Endodermal cell (in vitro differentiated cells): ENCODE measurements at places on chromosomes 12 and 14. TPM values are rescaled to one million over a fixed set of nuclear protein-coding genes. Genes with fewer than 3 reads are reported as not detected.

The MYH6 gene
- not detected in 3 replicates for total RNA-seq

The CCDC177 gene
- 4.6 to 6.2 TPM (median 5.8 TPM) in 3 replicates for total RNA-seq

The SENP1 gene
- total RNA-seq: 26.1 and 30.6 TPM in 2 replicates

The ARHGDIB gene
- 0.50 to 0.66 TPM in 2 of 3 replicates, not detected in the other for total RNA-seq

The NOVA1 gene
- 22.7 to 29.5 TPM (median 25.5 TPM) in 3 replicates for total RNA-seq

The PIWIL1 gene
- total RNA-seq: not detected in 3 replicates

The CARMIL3 gene
- 4.0 and 4.4 TPM in 2 replicates for total RNA-seq

The NAV3 gene
- total RNA-seq: 0.20 to 0.86 TPM (median 0.38 TPM) in 3 replicates

DNA sequence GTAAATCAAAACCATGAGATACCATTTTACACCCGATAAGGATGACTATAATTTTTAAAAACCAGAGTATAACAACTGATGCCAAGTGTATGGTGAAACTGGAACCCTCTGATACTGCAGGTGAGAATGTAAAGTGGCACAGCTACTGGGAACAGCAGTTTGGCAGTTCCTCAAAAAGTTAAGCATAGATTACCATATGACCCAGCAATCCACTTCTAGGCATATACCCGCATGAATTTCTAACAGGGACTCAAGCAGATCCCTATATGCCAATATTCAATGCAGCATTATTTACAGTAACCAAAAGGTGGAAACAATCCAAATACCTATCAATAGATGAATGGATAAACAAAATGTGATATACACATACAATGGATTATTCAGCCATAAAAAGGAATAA, 57.4 kb downstream of the BAZ1A start:
- H3K4me3 ChIP-seq: no peak overlapping the region
- DNase-seq: no peak
- H3K36me3 ChIP-seq: peaks cover 41% of the 10 kb centered on the region
- no peak overlapping the region for H3K27ac ChIP-seq
- H3K4me1 ChIP-seq: no peaks in the 10 kb centered on the region

DNA sequence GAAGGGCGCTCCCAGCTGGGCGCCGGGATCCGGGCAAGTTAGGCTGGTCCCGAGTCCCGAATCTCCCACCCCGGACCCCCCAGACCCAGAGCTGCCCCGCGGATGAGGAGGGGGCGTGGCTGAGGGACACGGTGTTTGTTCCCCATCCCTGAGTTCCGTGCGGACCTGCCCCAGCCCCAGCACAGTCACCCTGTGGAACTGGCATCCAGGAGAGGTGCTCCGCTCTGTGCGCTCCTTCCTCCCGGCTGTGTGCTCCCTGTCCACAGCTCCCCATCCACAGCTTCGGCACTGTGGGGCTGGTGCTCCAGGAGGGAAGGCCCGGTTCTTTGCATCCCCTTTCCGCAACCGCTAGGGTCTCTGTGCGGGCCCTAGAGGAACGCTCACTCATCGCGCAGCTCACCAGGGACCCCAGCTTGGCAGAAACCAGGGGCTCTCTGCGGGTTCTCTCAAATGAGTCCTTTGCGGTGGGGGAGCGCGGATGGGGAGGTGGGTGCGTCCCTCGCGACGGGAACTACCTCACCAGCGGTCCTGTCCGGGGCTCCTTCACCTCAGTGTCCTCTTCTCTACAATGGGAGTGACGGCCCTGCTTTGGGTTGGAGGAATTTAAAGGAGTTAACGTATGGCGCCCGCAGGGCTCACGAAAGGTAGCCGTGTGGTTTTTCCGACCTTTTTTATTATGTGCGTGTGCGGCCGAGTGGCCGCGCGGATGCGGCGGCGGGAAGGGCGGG, 845 bp downstream of the TMEM132C start:
- H3K4me3 ChIP-seq: peak overlapping the region; percentile 58
- no peak overlapping the region for H3K27ac ChIP-seq
- DNase-seq: peak; percentile 80
- no peaks in the 10 kb centered on the region for H3K36me3 ChIP-seq

DNA sequence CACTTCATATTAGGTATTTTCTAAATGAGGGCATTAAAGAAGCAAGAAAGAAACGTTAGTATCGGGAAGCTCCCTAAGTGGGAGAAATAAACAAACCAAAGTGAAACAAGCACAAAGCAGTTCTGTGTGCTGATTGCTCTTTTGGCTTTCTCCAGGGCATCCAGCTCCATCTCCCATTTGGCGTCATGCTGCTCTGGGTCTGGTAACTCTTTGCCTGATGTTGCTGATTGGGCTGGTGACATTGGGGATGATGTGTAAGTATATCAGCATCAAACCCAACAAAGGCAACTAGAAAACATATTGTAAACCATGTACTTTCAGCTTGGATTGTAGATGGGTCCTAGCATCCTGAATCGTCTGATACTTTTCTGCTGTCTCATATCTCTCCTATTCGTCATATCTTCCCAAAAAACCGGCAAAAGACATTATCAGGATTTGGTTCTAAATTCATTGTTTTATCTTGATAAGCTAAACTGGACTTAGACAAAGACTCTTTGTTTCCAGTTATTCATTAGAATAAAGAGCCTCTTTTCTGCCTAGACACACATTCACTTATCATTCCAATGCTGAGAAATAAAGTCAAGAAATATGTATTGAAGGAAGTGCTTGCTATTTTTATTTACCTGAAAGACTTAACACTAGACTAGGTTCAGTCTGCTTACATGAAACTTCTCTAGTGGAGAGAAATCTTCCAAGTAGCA, 2.4 kb downstream of the CLEC12B start:
- H3K27ac ChIP-seq: no peak overlapping the region
- H3K4me3 ChIP-seq: no peak overlapping the region
- H3K27me3 ChIP-seq: no peaks in the 10 kb centered on the region
- H3K36me3 ChIP-seq: no peaks in the 10 kb centered on the region
- H3K4me1 ChIP-seq: no peaks in the 10 kb centered on the region
- no peak for DNase-seq

DNA sequence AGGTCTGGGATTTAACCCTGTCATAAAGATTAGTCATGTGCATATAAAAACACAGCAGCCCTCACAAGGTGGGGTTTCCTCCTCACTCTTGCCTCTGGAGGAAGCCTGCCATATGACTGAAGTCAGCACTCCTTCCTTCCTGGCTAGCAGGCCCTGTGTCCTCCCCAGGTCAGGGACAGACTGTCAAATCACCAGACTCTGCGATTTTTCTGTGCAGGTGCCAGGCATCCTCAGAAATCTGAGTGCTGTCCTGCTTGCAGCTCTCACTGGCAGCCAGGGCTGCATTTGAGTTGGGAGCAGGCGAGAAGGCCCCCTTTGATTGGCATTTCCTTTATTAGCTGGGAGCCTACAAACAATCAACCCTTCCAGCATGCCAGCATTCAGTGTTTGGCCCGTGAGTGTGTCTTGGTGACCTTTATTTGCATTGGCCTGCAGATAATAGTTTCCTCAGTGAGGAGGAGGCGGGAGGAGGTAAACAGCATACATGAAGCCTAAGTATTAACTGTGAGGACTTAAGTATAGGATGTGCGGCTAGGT, 183.8 kb upstream of the ARHGAP5 start:
- H3K27ac ChIP-seq: peak overlapping the region; percentile 80
- H3K4me3 ChIP-seq: no peak overlapping the region
- H3K4me1 ChIP-seq: peaks cover 13% of the 10 kb centered on the region
- DNase-seq: peak; percentile 57
- H3K27me3 ChIP-seq: no peaks in the 10 kb centered on the region
- H3K36me3 ChIP-seq: no peaks in the 10 kb centered on the region

DNA sequence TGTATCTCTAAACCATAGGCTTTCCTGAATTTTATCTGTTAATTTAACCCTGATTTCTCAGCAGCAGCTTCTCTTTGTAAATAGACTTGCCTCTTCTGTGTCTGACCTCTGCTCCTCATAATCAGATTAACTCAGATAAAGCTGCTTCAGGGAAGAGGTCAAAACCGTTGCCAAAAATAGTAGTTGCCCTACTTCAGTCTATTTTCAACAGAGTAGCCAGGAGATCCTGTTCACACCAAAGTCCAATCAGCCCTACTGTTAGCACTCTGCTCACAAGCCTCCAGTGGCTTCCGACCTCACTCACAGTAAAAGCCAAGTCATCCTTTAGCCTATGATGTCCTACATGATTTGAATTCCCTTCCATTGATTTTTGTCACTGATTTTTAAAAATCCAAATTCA, 258.4 kb downstream of the PPFIA2 start:
- H3K4me1 ChIP-seq: no peaks in the 10 kb centered on the region
- H3K4me3 ChIP-seq: no peak overlapping the region

DNA sequence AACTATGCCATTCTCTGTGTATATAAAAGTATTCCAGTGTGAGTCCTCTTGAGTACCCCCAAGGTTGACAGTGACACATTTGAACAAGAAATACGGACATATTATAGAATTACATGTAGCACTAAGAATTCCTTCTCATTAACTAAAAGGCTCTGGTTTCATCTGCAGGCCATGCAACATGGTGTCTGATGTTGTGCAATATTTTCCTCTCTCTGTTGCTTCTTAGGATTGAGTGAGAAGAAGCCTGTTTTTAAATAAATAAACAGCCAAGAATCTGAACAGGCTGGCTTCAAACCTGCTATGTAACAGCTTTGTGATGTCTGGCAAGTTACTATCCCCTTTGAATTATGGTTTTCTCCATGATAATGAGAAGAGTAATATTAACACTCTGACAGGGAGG, 22.2 kb upstream of the CCER1 start:
- H3K27ac ChIP-seq: no peak overlapping the region
- H3K27me3 ChIP-seq: no peaks in the 10 kb centered on the region
- no peak for DNase-seq
- H3K4me3 ChIP-seq: no peak overlapping the region
- H3K4me1 ChIP-seq: no peaks in the 10 kb centered on the region
- no peaks in the 10 kb centered on the region for H3K36me3 ChIP-seq

- no peak overlapping the region for H3K27ac ChIP-seq
- no peaks in the 10 kb centered on the region for H3K36me3 ChIP-seq
- H3K4me1 ChIP-seq: no peaks in the 10 kb centered on the region
- DNase-seq: no peak
These were observed 28.3 kb downstream of the GALNT9 start for GRCh38 chr12:132300789-132301722.

- no peaks in the 10 kb centered on the region for H3K27me3 ChIP-seq
- peaks cover 81% of the 10 kb centered on the region for H3K36me3 ChIP-seq
- H3K4me3 ChIP-seq: no peak overlapping the region
- no peak overlapping the region for H3K27ac ChIP-seq
- DNase-seq: no peak
- peaks cover 4% of the 10 kb centered on the region for H3K4me1 ChIP-seq
These were observed 18.3 kb downstream of the SLC25A47 start for GRCh38 chr14:100341301-100342031.

DNA sequence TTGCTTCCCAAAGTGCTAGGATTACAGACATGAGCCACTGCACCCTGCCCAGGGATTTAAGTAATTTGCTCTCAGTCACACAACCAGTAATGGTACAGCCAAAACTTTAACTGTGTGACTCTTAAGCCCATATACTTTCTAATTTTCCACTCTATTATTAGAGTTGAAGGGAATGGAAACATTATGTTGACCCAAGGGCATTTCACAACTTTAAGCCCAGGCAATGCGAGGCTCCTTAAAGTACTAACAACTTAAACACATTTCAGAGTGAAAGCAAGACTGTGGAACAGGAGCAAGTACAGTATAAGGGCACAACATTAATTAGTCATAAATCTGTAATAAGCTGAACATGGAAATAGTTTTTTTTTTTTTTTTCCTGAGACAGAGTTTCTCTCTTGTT, 39.8 kb downstream of the BAZ1A start:
- H3K27ac ChIP-seq: no peak overlapping the region
- no peaks in the 10 kb centered on the region for H3K4me1 ChIP-seq
- H3K27me3 ChIP-seq: no peaks in the 10 kb centered on the region
- peaks cover 23% of the 10 kb centered on the region for H3K36me3 ChIP-seq
- no peak overlapping the region for H3K4me3 ChIP-seq

DNA sequence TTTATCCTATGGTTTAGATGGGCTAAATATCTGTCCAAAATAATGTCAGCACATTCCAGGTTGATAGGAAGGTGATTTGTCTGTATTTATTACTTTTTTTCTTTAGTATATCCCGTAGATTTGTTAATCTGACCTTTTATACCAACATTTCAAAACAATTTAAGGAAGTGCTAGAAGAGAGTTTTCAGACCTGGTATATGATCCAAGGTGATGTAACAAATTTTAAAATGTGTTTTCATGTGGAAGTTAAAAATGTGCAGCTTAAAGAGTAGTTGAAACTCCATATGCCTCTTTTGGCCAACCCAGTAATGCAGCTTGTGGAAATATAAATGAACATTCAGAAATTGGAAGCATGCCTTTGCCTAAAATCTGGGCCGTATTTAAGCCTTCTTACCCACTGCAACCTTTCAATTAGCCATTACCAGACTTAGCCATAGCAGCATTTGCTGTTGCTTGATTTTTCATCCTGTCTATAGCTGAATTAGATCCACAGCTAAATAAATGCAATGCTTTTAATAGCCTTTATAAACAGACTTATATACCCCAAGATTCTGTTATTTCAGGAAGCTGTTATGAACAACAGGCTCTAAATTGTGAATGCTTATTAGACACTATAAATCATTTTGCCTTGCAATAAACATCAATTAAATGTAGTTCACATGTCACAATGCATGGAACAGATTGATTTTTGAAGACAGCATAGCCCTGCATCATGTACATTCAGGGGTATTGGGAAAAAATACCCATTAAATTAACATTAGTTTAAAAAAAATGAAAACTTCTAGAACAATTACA, 271.2 kb downstream of the PDZRN4 start:
- no peak overlapping the region for H3K4me3 ChIP-seq
- H3K4me1 ChIP-seq: peaks cover 9% of the 10 kb centered on the region
- H3K27ac ChIP-seq: no peak overlapping the region
- no peaks in the 10 kb centered on the region for H3K36me3 ChIP-seq
- H3K27me3 ChIP-seq: no peaks in the 10 kb centered on the region
- DNase-seq: no peak

GRCh38 chr14:59510001-59510400, 25.7 kb downstream of the JKAMP start:
- H3K4me1 ChIP-seq: peaks cover 3% of the 10 kb centered on the region
- peaks cover under 1% of the 10 kb centered on the region for H3K36me3 ChIP-seq
- H3K4me3 ChIP-seq: no peak overlapping the region
- H3K27me3 ChIP-seq: no peaks in the 10 kb centered on the region

- no peaks in the 10 kb centered on the region for H3K4me1 ChIP-seq
- no peaks in the 10 kb centered on the region for H3K36me3 ChIP-seq
- H3K4me3 ChIP-seq: no peak overlapping the region
- H3K27me3 ChIP-seq: no peaks in the 10 kb centered on the region
These were observed 519.9 kb downstream of the C12orf50 start for GRCh38 chr12:87509237-87509820.

GRCh38 chr12:94145191-94145983, 3.0 kb upstream of the PLXNC1 start:
- H3K27me3 ChIP-seq: peaks cover 55% of the 10 kb centered on the region
- H3K4me1 ChIP-seq: peaks cover 3% of the 10 kb centered on the region
- DNase-seq: peak; percentile 23
- no peak overlapping the region for H3K27ac ChIP-seq
- H3K4me3 ChIP-seq: no peak overlapping the region
- H3K36me3 ChIP-seq: no peaks in the 10 kb centered on the region

GRCh38 chr12:27431185-27431584, 15.4 kb upstream of the SMCO2 start:
- H3K27ac ChIP-seq: no peak overlapping the region
- H3K4me3 ChIP-seq: no peak overlapping the region
- no peaks in the 10 kb centered on the region for H3K36me3 ChIP-seq
- H3K4me1 ChIP-seq: no peaks in the 10 kb centered on the region
